ENCODE measurements at places on chromosomes 4 and X.

GRCh38 chrX:149982310-149982709 is 44.0 kb upstream of the EOLA2 start:
- no peak for DNase-seq

DNA sequence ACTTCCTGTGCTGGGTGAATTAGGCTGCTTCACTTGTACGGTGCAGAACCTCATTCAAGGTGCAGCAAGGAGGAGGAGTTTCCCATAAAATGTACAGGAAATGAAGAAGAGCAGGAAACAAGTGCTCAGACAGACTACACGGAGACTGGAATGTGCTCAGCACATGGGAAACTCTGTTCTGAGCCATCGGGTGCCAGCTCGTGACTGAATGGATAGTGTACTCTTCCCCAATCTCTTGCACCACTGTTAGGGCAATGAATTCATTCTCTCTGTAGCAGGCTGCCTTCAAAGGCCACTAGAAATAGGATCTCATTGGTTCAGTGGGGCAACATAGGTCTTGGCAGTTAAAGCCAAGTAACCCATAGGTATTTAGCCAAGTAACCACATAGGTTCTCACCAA is 200.0 kb upstream of the LDB2 start:
- DNase-seq: no peak

DNA sequence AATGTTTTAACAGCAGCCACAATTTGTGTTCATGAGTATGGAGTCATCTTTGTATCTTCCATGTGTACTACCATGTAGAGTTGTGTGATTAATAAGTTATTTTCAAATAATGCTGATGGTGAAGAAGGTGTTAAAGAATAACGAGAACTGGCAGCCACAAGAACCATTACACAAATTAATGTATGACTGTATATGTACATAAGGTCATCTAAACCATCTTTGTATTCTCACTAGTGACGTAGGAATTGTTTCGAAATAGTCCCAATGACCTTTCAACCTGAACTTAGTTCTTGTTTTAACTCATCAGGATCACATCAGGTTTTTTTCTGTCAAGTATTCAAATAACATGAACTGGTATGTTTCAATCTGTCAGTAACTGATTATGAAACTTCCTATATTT is 48.3 kb upstream of the NOCT start:
- DNase-seq: no peak

GRCh38 chr4:48958582-48958981 is 27.5 kb upstream of the CWH43 start:
- DNase-seq: no peak

GRCh38 chr4:1152290-1152689 is 20.1 kb downstream of the SPON2 start:
- no peak for DNase-seq

DNA sequence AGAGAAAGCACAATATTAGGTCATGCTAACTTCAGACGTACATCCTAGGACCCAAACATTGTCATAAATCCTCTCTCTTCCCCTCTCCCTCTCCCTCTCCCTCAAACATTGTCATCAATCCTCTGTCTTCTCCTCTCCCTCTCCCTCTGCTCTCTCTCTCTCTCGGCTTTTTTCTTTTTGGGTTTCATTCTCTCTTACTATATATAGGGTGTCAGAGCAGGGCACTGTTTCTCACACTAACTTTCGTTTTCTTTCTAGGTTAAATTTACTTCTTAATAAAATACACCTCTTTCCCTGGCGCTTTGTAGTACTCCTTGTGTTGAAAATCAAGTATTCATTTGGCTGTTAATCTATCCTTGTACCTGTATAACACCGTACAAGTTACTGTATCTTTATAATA is 37.0 kb upstream of the HERC5 start:
- DNase-seq: no peak

DNA sequence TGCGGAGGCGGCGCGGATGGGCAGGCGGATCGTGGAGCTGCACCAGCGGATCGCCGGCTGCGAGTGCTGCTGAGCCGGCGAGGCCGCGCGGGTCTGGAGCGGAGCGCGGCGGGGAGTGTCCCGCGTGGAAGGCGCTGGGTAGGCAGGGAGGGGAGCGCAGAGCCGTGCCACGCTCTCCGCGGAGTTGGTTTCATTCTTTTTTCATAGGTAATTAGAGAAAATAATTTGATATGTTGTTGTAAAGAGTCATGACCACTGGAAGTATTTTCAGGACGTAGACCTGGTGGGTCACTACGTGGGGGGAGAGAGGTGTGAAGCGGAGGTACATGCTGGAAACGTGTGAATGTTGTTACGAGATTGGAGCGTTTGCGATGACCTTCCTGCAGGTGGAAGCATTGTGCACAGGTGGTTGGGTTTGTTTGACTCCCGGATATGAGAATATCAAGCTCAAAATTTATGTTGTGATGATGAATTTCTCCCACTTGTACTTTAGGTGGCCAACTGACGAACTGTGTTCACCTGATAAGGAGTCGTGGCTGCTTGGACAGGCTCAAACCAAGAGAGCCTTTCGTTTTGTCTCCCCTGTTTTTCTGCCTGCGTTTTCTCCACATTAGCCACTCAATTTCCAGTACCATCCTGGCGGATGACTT is 19.1 kb upstream of the S100P start:
- DNase-seq: peak; percentile 56

DNA sequence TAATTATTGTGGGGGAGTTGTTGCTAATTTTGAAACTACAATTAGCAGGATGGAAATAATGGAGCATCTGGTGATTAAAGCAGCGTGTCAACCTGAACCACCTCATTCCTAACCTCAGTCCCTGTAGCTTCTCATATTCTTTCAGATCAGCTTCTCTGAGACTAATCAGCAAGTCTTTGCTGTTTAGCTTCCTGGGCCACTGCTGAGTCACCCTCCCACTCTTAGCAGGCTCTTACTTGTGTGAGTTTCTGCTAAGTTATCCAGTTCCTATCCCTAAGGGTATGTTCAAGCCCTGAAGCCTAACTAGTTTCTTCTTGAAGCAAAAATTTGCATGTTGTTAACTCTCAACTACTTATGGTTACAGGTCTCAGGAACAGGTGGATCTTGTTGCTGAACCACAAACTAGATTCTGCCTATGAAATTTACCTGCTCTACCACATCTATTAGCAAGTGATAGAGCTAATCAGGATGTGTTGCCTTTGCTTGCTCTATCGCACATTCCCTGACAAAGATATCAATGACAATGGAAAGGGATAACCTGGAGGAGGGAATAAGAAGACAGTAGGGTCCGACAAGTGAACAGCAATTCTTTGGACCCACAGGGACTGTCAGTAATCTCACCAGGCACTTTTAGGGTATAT is 134.2 kb downstream of the EIF4E start:
- DNase-seq: peak; percentile 62

DNA sequence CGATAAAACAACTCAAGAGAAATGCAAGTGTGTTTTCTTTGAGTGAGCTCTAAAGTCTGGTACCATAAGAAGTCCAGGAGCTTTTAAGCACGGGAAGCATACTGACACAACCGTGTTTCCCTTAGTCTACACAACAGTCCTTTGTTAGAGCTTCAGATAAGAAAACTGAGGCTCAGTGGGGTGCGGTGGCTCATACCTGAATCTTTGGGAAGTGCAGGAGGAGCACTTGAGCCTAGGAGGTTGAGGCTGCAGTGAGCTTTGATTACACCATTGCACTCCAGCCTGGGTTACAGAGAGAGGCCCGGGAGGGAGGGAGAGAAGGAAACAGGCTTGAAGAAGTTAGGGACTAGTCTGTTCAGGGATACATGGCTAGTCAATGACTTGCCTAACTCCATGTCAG is 21.9 kb downstream of the LEF1 start:
- no peak for DNase-seq

DNA sequence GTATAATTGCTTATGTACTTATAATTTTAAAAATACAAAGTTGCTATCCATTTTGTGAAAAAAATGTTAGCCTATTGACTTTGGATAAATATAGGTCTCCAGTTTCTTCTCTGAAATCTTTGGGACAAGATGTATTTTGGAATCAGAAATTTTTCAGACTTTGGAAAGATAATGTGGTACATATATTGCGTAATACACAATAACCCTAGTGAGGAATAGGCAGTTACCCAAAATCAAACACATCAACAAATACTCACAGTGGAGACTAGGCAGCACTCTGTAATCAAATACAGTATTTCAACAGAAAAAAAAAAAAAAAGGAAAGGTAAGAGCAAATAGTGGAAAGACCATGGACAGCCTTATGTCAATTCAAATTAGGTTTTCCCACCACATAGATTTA is 796.8 kb downstream of the ADGRL3 start:
- DNase-seq: no peak

DNA sequence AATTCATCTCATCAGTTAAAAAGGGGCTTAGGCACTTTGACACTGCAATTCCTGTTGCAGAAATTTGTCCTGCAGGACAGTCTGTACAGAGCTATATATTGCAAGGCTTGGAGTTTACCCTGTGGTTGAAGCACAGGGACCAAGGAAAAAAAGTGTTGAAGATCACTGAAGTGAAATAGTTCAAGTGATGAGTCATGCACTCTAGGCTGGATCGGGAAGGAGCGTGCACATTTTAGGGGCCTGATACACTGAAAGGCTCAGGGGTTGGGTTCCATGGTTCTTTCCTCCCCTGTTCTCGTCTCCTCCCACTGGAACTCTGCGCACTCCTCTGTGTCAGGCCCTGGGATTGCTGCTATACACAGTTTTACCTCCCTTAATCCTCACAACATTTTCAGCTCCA is 104.9 kb upstream of the ARMCX2 start:
- DNase-seq: peak; percentile 10

DNA sequence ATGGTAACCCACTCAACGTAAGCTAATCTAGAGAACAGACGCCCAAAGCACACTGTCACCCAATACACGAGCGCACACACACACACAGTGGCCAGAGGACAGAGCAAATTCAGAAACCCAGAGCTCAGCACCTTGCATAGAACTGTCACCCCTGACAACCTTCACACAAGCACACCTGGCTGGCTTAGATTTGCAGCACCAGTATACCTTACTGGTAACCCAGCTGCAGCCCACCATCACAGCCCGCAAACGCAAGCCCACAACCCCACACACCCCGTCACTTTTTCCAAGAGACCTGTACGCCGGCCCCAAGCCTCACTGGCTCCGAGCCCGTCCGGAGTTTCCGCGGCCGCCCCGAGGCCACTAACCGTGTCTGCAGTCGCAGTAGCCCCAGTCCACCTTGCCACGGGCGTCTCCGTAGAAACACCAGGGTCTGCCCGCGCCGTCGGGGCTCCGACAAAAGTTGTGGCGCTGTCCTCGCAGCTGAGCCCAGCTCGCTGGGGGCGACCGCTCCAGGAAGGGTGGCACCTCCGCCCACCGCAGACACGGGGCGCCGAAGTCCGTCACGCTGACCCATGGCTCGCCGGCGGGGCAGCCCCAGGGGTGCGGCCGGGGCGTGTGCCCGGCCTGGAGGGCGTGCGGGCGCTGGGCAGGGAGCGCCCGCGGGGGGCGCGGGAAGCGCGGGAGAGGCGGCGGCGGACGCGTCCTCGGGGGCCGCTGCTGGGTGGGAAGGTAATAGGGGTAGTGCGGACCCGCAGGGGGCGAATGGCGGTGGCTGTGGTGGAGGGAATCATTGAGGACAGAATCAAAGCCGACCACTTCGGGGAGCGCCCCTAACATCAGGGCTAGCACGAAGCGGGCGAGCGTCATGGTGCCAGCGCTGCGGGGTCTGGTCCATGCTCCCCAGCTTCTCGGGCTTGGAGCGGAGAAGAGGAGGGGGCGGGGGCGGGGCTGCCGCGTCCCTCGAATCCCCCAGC is 664 bp downstream of the PRSS12 start:
- DNase-seq: peak; percentile 54

Measured in ELR (cell line).